ENCODE measurements at places on chromosomes 6 and 20.
A peak's percentile ranks its signal among the peaks of the same experiment; 100 is the strongest.

DNA sequence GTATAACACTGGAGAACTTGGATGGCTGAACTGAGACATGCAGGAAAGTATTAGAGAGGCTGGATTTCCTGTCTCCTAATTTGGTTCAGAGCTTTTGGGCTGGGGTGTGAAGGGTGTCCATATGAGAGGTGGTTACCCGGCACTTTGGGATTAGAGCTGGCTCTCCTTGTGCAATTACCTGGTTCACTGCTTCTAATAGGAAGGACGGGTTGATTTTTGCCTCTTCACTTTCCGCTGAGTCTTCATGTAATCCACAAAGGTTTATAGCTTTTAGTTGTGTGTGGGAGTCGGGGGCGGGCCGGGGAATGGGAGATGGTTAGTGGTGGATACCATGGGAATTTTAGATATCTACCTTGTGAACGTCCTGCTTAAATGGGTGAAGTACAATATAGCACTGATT, 151.5 kb downstream of the BTBD3 start:
- DNase-seq, result no peak

GRCh38 chr6:167515873-167516507, 191.1 kb downstream of the TTLL2 start:
- DNase-seq, result no peak

DNA sequence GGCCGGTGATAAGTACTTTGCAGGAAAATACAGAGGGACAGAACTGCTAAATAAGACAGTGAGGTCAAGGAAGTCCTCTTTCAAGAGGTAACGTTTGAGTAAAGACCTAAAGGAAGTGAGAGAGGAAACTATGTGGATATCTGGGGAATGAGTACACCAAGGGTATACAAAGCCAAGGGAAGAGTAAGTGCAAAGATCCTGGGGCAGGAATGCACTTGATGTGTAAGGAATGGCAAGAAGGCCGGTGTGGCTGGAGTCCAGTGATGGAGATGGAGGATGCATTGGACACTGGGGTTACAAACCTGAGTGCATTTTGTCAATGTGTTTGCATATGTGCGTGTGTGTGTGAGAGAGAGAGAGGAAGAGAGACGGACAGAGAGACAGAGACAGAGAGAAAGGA, 32.1 kb upstream of the TGM2 start:
- no peak for DNase-seq

GRCh38 chr6:111710911-111711310, 105.2 kb upstream of the TRAF3IP2 start:
- no peak for DNase-seq

GRCh38 chr6:165890404-165890735, 227.3 kb upstream of the PDE10A start:
- DNase-seq, result no peak

GRCh38 chr20:57622579-57623381, 2.6 kb upstream of the ZBP1 start:
- peak; percentile 77 for DNase-seq

DNA sequence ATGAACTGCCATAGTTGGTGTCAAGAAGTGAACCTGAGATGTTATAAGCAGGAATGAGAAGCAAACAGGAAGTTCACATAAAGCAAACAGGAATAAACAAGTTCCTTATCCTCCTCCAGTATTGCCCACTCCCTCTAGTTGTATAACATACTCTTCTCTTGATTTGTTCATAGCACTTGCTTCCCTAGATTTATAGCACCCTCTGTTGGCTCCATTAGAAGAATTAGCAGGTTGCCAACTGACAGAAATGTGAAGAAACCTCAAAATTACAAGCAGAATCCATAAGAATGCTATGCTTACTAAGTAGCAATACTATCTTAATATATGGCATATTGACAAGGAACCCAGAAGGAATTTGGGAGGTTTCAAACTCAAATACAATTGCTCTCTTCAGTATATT, 195.4 kb downstream of the TBX18 start:
- DNase-seq, result no peak

GRCh38 chr6:20577173-20577688, 43.0 kb downstream of the CDKAL1 start:
- no peak for DNase-seq
